ENCODE measurements at places on chromosomes 2 and 18.

- DNase-seq: no peak
Observed at GRCh38 chr2:11080253-11081115, 74.8 kb upstream of the SLC66A3 start.

GRCh38 chr18:41933778-41934177, 21.3 kb upstream of the PIK3C3 start:
- DNase-seq: no peak

DNA sequence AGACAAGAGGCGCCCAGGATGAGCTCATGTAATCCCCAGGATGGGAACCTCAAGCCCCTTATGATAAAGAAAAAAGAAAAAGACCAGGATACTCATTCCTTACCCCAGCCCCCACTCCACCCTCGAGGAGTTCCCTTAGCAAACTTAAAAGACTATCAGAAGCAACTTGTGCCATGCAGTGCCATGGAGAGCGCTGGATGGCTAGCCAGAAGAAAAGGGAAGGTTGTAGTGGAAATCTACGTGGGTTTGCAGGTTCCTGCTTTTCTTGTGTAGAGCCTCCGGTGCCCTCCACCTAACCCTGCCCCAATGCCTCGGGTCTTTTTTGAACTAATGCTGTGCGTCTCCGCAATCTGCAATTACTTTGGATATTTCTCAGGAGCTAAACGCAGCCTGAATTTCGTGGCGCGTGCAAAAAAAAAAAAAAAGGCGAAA, 16.2 kb upstream of the BCL11A start:
- no peak for DNase-seq

GRCh38 chr2:134021830-134022524, 231.9 kb upstream of the MGAT5 start:
- no peak for DNase-seq
